Activated naive CD8-positive, alpha-beta T cell treated with anti-CD3 and anti-CD28 coated beads for 36 hours (primary cell): ENCODE measurements at places on chromosomes 11 and 22.

GRCh38 chr11:3193373-3194015, 25.1 kb downstream of the MRGPRG start:
- no peaks in the 10 kb centered on the region for H3K4me1 ChIP-seq
- no peak overlapping the region for H3K27ac ChIP-seq
- H3K27me3 ChIP-seq, result peaks cover 4% of the 10 kb centered on the region
- no peak overlapping the region for H3K4me3 ChIP-seq
- H3K36me3 ChIP-seq, result no peaks in the 10 kb centered on the region

DNA sequence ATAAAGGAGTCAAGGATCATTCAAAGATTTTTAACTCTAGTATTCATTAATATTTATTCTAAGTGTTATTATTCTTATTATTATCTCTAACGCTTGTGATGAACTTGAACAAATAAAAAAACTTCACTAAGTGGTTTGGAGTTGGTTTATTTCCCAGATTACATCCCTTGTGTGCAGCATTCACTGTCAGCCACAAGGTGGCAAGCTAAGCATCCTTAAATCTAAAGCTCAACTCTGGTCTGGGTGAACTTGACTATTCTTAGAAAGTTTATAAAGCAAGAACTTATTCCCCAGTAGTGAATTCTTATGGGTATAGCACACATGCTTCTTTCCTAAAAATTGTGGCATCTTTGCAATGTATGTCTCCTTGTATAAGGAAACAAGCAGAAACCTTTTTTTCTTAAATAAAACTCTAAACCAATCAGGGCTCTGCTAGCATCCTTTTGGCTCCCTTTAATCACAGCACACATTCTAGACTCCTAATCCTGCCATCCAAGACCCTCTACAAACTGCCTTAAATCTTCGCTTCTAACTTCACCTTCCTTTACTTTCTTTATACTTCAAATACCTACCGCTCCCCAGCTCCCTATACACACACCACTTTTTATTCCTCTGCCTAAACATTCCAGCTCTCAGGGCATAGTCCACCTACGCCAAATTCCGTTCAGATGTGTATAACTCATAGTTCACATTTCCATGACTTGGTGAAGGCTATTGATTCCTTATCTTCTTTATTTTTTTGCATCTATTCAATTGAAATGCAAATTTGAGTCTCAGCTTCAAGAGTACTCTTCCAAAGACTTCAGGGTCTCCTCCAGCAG, 1068.8 kb downstream of the DLG2 start:
- H3K4me1 ChIP-seq, result no peaks in the 10 kb centered on the region
- no peaks in the 10 kb centered on the region for H3K27me3 ChIP-seq
- no peak overlapping the region for H3K27ac ChIP-seq
- DNase-seq, result no peak
- H3K4me3 ChIP-seq, result no peak overlapping the region

DNA sequence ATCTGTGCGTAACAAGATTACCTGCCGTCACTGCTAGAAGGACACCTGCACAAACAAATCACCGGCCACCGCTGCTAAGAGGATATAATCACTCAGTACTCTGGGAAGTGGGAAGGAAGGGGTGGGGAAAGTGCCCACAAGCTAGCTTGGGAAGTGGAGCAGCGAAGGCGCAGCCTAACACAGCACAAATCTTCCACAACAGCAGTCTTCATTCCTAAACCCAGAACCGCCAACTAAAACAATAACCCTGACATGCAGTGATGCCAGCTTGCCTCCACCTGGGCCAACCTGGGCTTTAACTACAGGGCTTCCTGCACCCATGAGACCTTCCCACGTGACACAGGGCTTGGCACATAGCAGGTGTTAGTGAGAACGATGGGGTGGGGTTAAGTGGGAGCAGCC, 5.1 kb downstream of the DGCR2 start:
- no peak overlapping the region for H3K27ac ChIP-seq
- peaks cover 4% of the 10 kb centered on the region for H3K36me3 ChIP-seq
- no peaks in the 10 kb centered on the region for H3K27me3 ChIP-seq

GRCh38 chr11:20113149-20113438, 47.2 kb downstream of the DBX1 start:
- peaks cover 5% of the 10 kb centered on the region for H3K27me3 ChIP-seq
- no peaks in the 10 kb centered on the region for H3K4me1 ChIP-seq
- no peaks in the 10 kb centered on the region for H3K36me3 ChIP-seq
- no peak overlapping the region for H3K27ac ChIP-seq
- no peak for DNase-seq
- H3K4me3 ChIP-seq, result no peak overlapping the region

DNA sequence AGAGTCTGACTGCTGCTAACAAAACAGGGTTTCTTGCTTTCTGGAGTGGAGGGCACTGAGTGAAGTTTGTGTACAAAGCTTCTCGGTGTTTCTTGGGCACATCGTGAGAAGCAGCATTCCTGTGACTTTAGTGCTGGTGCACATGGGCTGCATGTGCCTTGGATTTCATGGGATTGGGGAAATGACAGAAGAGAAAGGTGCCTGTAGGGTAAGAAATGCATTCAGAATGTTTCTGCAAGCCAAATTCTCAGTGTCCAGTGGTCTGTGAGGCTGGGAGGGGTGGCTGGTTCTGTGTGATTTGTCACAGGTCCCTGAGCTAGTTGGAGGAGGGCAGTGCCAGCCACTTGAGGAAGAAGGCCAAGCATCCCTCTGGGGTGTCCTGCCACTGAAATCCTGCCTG, 404.2 kb upstream of the NARS2 start:
- H3K36me3 ChIP-seq, result no peaks in the 10 kb centered on the region
- no peak overlapping the region for H3K27ac ChIP-seq
- H3K27me3 ChIP-seq, result peaks cover 6% of the 10 kb centered on the region
- no peaks in the 10 kb centered on the region for H3K4me1 ChIP-seq

DNA sequence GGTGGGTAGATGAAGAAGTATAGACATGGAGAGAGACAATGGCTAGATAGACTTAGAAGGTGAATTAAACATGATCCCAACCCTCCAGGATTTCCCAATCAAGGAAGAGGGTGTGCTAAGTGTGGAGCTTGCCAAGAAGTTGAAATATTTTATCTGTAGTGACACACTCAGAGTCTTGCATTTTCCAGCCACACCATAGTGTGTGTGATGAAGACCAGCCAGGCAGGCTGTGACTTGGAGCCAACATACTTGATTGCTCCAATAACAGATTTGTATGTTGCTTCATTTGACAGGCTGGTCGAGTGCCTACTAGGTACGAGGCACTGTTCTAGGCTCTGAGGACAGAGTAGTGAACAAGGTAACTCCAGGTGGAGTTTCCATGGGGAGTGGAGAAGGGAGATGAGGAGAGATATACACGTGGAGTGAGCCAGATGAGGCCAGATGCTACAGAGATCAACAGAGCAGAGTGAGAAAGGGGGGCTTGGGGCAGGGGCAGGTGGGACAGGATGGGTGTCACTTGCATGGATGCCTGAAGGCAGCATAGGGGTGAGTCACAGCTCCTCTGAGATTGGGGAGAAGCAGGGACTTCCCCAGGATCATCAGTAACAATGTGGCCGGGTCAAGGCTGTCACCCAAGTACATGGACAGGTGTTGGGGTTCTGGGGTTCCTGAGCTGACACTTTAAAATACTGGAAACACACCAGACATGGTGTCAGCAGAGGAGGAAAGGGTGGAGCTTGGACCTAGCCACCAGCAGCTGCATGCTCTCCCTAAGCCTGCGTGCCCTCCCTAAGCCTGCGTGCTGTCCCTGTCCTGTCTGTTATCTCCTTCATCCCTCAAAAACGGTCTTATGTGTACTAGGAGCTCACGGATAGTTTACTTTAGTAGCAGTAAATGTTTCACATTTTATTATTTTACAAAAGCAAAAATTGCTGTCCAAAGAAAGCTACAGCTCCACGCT, 23.6 kb downstream of the PDGFB start:
- no peak overlapping the region for H3K27ac ChIP-seq
- DNase-seq, result no peak
- H3K27me3 ChIP-seq, result peaks cover 14% of the 10 kb centered on the region
- H3K4me3 ChIP-seq, result no peak overlapping the region
- no peaks in the 10 kb centered on the region for H3K36me3 ChIP-seq
- peaks cover 2% of the 10 kb centered on the region for H3K4me1 ChIP-seq

DNA sequence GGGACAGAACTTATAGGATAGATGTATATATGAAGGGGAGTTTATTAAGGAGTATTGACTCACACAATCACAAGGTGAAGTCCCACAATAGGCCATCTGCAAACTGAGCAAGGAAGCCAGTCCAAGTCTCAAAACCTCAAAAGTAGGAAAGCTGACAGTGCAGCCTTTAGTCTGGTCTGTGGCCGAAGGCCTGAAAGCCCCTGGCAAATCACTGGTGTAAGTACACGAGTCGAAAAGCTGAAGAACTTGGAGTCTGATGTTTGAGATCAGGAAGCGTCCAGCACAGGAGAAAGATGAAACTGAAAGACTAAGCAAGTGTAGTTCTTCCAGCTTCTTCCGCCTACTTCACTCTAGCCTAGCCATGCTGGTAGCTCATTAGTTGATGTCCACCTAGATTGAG, 799.6 kb upstream of the ARHGAP42 start:
- no peaks in the 10 kb centered on the region for H3K27me3 ChIP-seq
- H3K4me1 ChIP-seq, result no peaks in the 10 kb centered on the region
- H3K36me3 ChIP-seq, result no peaks in the 10 kb centered on the region

DNA sequence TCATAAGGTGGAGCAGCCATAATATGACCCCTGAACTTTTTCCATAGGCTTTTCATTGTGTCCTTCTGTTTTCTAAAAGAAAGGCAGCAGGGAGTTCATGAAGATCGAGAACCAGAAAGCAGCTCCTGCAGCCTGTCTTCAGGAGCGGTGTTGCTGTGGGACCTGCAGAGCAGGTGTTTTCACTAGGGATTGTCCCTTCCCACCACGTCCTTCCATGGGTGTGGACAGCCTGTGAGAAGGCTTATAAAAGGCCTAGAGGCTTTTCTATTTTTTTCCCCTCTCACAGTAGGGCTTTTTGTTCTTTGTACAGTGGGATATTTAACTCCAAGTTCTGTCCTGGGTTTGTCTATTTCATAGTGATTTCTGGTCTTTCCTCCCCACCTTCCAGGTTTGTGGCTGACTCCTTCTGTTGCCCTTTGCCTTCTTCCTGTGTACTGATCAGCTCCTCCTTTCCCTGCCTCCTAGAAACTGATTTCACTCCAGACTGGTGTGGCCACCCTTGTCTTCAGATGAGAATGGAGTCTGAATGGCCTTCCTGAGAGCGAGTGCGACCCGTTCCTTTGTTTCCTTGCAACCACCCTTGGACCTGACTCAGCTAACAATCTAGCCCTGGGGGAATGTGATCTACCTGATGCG, 10.1 kb downstream of the MRPL16 start:
- no peaks in the 10 kb centered on the region for H3K4me1 ChIP-seq
- peaks cover 2% of the 10 kb centered on the region for H3K36me3 ChIP-seq
- no peaks in the 10 kb centered on the region for H3K27me3 ChIP-seq
- DNase-seq, result no peak

DNA sequence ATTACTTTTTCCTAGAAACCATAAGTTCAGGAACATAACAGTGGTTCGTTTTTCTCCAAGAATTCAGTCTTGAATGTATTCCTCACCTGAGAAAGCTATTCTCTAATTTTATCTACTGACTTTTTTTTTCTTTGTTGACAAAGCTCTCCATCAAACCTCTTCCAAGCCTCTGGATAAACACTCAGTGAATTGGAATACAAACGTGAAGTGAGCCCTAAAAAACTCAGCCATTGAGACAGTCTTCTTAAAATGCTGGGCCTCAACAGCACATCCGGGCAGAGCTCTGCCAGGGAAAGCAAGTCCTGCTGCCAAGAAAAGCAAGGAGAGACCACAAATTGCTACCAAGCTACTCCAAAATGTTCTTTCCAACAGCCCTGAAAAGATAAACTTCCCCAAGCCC, 7.7 kb upstream of the SLC1A2 start:
- no peak for DNase-seq
- no peaks in the 10 kb centered on the region for H3K4me1 ChIP-seq
- H3K36me3 ChIP-seq, result no peaks in the 10 kb centered on the region
- H3K27ac ChIP-seq, result no peak overlapping the region
- peaks cover 66% of the 10 kb centered on the region for H3K27me3 ChIP-seq
- no peak overlapping the region for H3K4me3 ChIP-seq

DNA sequence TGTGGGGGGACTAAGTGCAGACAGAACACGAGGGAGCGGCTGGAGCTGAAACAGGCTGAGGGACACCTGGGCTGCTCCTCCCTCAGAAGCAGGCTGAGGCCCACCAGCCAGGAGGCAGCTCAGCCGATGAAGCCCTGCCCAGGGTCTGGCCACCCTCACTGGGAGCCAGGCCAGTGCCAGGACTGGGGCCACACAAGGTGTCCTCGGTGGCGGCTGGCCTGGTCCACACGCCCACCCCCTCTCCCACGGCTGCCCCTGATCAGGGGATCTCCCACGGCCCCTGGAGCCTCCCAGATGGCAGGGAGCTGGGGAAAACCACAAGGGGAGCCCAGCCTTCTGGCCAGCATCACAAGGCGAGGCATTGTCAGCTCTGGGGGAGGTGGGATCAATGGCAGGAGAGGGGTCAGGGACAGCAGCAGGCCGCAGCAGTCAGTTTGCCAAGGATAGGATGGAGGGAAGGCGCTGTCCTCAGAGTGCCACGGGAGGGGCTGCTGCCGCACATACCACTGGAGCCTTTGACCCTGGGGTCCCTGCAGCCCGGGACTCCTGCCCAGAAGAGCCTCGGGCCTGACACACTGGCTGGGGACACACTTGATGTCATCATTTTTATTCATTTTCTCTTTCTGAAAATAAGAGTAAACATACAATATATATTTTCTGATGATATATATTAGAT, 11.7 kb upstream of the RASL10A start:
- DNase-seq, result no peak
- H3K4me3 ChIP-seq, result no peak overlapping the region
- peaks cover 2% of the 10 kb centered on the region for H3K36me3 ChIP-seq
- H3K4me1 ChIP-seq, result no peaks in the 10 kb centered on the region
- no peaks in the 10 kb centered on the region for H3K27me3 ChIP-seq

- H3K4me3 ChIP-seq, result no peak overlapping the region
- no peak overlapping the region for H3K27ac ChIP-seq
- H3K36me3 ChIP-seq, result peaks cover 9% of the 10 kb centered on the region
- H3K4me1 ChIP-seq, result no peaks in the 10 kb centered on the region
- no peak for DNase-seq
- H3K27me3 ChIP-seq, result no peaks in the 10 kb centered on the region
These were observed 44.7 kb upstream of the ZBTB44 start for GRCh38 chr11:130359419-130359818.

GRCh38 chr11:93573184-93573583, 30.0 kb upstream of the SMCO4 start:
- H3K36me3 ChIP-seq, result no peaks in the 10 kb centered on the region
- H3K4me3 ChIP-seq, result no peak overlapping the region
- peaks cover 4% of the 10 kb centered on the region for H3K27me3 ChIP-seq
